ENCODE measurements at places on chromosomes 3 and 15.

DNA sequence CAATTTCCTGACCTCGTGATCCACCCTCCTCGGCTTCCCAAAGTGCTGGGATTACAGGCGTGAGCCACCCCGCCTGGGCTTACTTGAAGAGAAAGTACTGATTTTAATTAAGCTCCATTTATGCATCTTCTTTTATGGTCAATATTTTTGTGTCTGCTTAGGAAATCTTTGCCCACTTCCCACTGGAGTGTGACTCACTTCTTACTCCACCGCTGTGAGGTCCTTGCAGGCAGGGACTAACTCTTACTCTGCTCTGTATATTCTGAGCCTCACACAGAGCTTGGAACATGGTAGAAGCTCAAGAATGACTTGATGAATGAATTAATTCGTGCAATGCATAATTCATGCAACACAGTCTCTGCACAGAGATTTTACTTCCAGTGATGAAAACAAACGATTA lies 2.9 kb upstream of the TM4SF19 start:
- DNase-seq, result no peak

DNA sequence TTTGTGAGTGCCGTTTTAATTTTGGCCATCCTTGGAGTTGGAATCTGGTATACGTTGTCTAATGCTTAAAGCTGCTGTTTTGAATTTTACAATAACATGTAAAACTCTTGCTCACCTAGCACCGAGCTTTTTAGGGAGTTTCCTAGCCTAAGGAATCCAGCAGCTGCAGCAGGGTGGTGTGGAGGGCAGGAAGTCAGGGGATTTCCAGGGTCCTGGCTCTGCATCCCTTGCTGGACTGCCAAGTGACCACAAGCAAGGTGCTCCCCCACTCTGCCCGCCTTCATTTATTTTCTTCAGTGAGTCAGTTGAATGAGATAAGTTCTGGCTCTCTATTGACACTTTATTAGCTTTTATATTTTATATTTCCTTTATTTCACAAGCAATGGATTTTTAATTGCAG lies 113.7 kb downstream of the ATG7 start:
- DNase-seq, result no peak

- DNase-seq, result no peak
These were observed 14.2 kb downstream of the RAB8B start for GRCh38 chr15:63203451-63204090.

GRCh38 chr15:66673410-66674322 lies 28.4 kb upstream of the SMAD6 start:
- peak; percentile 29 for DNase-seq

- peak; percentile 5 for DNase-seq
These were observed 21.4 kb downstream of the LOXL1 start for GRCh38 chr15:73947651-73948050.

GRCh38 chr15:46409841-46410301 lies 775.0 kb downstream of the SQOR start:
- DNase-seq, result no peak

GRCh38 chr3:71476950-71477349 lies 106.6 kb downstream of the FOXP1 start:
- no peak for DNase-seq

DNA sequence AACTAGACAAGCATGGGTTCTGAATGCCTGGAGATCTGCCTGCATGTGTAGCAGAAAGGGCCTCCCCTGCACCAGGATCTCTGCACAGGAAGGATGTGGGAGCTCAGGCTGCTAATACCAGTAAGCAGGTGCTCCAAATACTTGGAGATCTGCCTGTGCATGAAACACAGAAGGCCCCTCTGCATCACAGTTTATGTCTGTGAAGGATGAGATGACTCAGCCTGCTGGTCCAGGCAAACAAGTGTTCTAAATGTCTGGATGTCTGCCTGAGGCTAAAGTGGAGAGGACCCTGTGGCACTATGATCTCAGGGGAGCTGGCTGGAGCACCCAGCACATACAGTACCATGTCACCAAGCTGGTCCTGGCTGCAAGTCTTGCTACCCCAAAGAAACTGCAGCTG lies 678.8 kb downstream of the MCTP2 start:
- no peak for DNase-seq

GRCh38 chr15:41659855-41660234 lies 360 bp upstream of the MGA start:
- DNase-seq, result peak; percentile 17

GRCh38 chr3:63364910-63365309 lies 86.8 kb downstream of the SYNPR start:
- DNase-seq, result no peak

GRCh38 chr3:61132062-61132461 lies 119.2 kb downstream of the FHIT start:
- no peak for DNase-seq

GRCh38 chr15:71812966-71813722 lies 2.8 kb downstream of the NR2E3 start:
- peak; percentile 48 for DNase-seq

DNA sequence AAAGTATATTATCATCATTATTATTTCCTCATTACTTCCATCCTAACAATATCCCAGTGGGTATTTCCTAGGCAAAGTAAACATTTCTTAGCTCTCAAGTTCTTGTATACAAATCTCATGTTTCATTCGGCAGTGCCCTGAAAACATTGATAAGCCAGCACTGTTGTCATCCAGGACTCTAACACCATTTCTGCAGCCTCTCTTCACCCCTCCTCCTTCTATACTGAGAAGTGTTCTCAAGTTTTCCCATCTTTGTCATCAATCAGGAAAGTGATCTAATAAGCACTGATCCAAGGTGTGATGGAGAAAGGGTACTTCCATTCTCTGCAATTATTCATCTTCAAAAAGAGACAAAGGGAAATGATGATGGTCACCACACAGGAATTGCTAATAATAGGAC lies 168.4 kb upstream of the CCDC54 start:
- no peak for DNase-seq

DNA sequence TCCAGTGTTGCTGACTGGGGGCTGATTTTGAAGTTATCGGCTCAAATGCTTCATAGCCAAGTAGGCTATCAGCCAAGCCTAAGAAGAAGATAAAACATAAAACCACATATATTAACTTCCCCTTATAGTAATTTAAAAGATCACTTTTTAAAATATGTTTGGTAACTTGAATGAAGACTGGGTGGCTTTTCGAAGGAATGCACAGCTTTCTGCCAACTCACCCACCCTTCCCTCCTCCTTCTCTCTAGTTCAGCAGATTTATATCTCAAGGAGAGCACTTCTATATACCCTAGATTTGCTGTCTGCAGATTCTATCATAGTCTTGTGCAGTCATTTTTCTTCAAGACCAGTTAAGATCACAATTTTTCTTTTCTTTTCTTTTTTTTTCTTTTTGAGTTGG lies 189.4 kb upstream of the CHRM5 start:
- no peak for DNase-seq

DNA sequence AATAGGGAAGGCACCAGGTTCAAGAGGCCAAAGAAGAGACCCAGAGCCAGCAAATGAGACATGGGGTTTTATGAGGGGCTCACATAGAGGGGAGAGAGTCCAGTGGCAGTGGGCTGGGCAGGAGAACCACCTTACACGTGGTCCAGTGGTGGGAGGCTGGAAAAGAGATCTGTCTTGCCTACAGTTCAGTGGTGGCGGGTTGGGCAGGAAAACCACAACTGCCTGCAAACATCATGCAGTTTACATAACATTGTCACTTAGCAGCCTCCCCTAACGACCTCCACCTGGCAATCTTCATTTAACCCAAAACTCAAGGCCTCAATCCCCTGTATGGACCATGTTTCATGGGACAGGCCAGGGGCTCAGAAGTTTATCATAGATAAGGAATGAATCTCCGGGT lies 29.1 kb downstream of the CRYGS start:
- DNase-seq, result no peak

DNA sequence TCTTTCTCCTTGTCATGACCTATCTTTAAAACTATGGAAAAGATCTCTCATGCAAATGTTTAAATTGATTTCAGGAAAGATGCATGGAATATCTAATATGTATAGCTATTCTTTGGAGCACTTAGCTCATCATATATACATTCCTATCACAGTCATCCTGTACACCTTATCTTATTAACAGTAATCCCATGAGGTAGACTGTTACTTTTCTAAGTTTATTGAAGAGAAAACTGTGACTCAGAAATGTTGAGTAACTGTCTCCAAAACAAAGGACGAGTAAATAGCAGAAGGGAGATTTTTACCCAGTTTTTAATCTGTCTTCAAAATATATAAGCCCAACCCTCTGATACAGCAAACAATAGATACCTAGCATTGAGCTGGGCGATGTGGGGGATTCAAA lies 308.3 kb downstream of the GAP43 start:
- no peak for DNase-seq

DNA sequence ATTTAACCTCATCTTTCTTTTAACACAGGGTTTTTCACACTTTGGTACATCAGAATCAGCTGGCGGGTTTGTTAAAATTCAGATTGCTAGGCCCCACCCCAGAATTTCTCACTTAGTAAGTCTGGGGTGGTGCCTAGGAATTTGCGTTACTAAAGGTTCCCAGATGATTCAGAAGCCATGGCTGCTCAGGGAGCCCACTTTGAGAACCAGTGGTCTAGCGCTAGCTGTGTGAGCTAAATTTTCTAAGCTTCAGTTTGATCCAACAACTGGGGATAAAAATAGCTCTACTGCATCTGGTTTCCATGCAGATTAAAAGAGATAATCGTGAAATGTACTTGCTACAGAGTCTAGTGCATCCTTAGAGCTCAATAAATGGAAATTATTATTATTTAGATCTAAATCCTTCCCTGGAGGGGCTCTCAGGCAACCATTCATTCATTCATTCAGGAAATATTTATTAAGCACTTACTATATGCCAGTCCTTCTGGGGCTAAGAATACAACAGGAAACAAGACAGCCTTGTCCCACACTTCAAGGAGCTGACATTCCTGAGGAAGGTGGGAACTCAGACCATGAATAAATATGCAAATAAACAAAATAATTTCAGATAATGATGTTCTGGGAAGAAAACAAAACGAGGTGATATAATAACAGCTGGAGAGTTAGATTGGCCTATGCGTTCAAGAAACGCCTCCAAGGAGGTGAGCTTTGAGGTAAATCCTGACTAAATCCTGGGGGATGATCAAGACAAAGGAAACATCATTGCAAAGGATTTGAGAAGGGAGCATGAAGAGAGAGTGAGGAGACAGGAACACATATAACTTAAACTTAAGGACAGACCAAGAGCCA lies 3.9 kb upstream of the CIDEC start:
- DNase-seq, result no peak

DNA sequence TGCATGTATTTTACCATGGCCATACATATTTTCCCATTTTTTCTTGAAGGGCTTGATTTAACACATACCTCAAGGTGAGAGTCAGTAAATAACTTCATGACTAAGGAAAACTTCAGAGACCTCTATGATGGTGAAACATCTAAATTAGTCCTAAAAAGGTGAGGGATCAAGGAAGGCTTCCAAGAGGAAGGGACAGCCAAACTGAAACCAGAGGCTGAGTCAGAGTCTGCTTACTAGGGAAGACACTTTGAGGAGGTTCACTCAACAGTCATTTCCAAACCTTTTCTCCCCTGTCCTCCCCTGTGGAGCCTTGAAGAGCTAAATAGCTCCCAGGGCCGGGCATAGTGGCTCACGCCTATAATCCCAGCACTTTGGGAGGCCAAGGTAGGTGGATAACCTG lies 206.6 kb downstream of the SHQ1 start:
- no peak for DNase-seq

- peak; percentile 62 for DNase-seq
These were observed 2.5 kb upstream of the PLCB2 start for GRCh38 chr15:40310001-40310959.

GRCh38 chr15:31571676-31572075 lies 245.0 kb downstream of the KLF13 start:
- DNase-seq, result no peak

GRCh38 chr15:97071668-97072067 lies 741.2 kb downstream of the NR2F2 start:
- DNase-seq, result no peak

DNA sequence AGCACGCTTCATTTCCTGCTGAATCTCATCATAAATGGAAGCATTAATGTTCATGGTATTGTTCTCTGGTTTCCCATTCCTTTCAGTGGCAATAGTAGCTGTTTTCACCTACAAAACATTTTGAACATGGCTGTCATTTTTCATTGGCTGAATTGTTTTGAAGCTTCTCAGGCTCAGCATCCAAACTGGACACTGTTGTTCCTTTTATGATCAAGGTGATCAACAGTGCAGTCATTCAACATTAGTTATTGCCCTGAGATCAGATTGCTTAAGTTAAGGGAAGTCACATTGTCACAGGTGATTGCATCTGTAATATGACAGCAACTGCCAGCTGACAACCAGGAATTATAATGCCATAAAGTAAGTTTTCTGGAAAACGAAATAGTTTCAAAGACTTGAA lies 46.9 kb downstream of the SATB1 start:
- no peak for DNase-seq

DNA sequence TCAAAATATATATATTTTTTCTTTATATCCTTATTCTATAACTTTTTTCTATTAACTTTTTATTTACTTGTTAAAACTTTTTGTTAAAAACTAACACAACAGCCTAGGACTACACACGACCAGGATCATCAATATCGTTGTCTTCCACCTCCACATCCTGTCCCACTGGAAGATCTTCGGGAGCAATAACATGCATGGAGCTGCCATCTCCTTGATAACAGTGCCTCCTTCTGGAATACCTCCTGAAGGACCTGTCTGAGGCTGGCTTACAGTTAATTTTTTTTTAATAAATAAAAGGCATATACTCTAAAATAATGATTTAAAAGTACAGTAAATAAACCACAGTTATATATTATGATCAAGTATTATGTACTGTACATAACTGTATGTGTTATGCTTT lies 58.9 kb downstream of the SFMBT1 start:
- DNase-seq, result no peak

DNA sequence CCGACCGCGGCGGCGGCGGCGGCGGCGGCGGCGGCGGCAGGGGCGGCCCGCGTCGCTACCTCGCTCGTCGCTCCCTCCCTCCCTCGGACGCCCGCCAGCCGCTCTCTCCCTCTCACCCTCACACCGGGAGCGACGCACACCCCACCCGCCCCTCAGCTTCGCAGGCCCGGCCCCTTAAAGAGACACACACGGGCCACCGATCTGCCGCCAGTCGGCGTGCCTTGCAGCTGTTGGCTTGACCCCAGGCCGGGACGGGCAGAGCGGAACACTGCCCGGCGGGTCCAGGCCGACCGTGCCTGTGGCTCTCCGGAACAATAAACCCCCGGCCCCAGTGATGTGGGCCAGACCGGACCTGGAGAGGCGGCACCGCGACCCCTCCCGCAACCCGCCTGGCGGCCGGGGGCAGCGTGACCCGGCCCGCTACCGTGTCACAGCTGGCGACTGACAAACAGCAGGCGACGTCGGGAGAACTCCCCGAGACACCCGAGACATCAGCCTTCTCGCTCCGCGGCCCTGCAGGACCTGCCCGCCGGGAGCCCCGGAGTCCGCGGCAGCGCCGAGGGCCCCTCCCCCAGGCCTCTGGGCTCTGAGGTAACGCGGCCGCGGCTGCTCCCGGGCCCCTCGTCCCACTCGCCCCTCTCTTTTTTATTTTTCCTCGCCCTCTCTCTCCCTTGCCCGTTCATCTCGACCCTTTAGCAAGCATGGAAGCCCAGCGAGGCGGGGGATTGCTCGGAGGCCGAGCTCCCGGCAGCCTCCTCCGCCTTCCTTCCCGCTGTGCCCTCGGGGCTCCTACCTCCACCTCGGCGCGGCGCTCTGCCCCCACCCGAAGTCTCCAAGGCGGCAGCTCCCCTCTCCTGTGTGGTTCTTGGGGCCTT lies at the start of gene SETD2:
TSS of gene SETD2 (minus strand) at position 107 of the 875 bp plus-strand sequence. CDS start 189 bp downstream, outside the sequence.
- peak; percentile 96 for DNase-seq

- no peak for DNase-seq
These were observed 320.4 kb downstream of the CTNNB1 start for GRCh38 chr3:41519746-41520145.

GRCh38 chr3:144433006-144433405 lies 461.4 kb downstream of the DIPK2A start:
- DNase-seq, result no peak
